ENCODE measurements at places on chromosomes 5 and 9.

- no peak for DNase-seq
These were observed 175.9 kb downstream of the ENC1 start for GRCh38 chr5:74464512-74465209.

DNA sequence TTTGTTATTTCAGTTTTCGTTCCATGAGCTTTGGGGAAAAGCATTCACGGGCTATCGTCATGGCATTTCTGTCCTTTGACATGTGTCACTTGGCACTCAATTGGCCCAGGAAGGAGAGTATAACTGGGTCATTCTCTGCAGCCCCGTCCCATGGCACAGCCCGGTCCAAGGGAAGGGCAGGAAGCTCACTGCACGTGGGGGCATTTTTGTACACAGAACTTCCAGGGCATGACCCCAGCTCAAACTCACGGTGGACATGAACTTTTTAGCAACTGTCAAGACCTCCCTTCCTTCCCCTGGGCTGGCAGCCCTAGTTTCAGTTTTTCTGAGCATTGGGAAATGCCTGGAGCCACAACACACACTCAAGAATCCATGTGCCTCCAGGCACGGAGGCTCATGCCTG lies 161.6 kb upstream of the PANK3 start:
- DNase-seq, result no peak

DNA sequence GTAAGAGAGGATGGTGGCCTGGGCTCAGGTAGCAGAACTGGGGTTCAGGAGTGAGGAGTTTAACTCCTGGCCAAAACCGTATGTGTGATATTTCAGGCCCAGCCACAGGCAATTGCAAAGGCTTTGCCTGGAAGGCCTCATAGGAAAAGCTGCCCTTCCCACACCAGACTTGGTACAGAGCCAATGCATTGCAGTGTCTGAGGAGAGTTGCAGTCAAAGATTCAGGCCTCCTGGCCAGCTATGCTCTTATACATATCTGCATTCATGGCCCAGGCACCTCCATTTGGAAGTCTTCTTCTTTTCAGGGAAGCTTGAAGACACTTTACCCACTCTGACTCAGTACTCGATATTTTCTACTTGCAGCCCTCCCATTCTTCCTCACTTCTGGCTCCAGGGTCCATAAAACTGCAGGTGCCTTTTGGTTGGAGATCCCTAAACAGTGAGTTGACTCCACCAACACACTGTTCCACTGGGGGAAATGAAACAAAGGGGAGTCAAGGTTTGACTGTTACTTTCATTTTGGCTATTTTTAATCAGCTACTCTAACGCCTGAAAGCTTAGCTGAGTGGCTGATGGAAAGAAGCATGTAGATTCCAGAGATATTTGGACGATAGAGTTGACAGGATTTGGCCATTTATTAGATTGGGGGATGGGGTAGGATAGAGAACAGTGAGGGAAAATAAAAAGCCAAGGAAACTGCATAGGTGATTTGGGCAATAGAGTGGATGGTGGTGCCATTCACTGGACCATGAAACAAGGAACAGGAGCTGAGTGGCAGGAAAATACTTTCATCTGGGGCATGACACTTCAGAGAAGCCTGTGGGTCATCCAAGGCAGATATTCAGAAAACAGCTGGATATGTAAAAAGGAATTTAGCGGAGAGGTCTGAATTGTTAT lies 30.6 kb upstream of the IL33 start:
- no peak for DNase-seq

DNA sequence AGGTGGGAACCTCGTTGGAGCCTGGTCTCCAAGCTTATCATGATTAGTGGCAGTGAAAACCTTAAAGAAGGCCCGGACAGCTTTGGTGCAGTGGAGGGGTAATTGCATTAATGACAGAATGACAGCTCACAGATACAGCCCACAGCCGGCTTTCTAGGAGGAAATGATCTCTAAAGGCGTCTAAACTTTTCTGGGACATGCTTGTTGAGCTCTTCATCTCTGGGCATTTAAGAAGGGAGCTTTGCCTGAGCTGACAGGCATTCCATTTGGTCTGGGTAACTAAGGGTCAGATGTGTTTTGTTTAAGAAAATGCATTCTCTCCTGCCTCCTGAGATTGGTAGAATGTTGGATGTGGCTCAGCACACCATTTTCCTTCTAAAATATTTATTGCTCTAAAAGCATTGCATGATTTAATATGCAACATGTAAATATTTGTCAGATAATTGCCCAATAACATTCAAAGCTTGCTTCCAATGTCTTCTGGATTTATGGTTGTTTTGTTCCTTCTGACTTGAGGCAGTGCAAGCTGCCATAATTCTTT lies 4.0 kb downstream of the ANKRD33B start:
- no peak for DNase-seq

DNA sequence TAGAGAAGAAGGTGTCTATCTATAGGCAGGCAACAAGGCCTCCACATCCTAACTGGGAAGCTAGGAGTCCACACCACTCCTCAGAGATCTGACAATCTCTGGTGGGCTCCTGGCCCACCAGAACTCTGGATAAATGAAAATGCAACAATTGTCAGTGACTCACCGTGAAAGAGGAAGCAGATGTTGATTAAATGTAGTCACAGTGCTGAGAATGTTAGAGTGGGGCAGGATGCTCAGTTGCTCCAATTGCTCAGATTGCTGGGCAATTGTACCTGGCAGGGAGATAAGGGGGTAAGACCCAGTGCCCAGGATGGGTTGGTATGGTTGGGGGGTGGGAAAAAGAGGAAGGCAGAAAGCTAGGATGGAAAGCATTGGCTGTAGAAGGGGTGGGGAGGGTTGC lies 4.3 kb downstream of the CCL19 start:
- no peak for DNase-seq

DNA sequence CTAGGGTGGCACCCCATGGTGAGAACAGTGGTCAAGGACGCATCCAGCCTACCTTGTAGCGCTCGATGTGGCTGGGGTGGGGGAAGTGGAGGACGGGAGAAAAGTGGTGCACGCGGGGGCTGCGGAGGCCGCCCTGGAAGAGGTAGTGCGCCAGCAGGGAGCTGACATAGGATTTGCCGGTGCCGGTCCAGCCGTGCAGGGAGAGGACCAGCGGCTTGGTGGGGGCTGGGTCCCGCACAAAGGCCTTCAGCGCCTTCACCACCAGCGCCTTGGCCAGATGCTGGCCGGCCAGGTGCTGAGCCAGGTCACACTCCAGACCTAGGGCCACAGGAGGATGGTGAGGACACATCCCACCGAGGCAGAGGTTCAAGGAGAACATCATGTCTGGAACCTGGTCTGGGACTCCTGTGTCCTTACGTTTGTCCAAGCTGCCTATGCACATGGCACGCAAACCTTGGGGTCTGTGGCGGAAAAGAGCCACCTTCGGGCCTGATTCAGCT lies 797 bp downstream of the TOR2A start:
- no peak for DNase-seq

DNA sequence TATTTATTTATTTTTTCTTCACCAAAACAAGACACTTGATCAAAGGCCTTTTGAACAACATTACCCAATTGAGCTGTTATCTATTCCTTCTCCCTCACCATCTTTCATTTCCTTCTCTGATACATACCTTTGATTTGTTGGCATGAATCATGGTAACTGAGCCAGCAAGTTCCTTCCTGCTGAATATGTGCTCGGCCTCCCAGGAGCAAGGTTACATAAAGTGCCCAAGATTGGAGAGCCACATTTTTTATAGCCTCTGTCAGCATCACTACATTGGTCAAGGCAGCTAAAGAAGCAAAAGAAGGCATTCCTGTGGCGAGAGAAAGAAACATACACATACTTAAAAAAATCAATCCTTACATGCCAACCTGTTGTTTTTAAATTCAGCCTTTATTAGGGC lies 369.6 kb downstream of the CYLC2 start:
- DNase-seq, result no peak

- no peak for DNase-seq
These were observed 92.6 kb upstream of the TRIM32 start for GRCh38 chr9:116594547-116594946.

GRCh38 chr9:106958955-106959657 lies 96.1 kb downstream of the ZNF462 start:
- no peak for DNase-seq

DNA sequence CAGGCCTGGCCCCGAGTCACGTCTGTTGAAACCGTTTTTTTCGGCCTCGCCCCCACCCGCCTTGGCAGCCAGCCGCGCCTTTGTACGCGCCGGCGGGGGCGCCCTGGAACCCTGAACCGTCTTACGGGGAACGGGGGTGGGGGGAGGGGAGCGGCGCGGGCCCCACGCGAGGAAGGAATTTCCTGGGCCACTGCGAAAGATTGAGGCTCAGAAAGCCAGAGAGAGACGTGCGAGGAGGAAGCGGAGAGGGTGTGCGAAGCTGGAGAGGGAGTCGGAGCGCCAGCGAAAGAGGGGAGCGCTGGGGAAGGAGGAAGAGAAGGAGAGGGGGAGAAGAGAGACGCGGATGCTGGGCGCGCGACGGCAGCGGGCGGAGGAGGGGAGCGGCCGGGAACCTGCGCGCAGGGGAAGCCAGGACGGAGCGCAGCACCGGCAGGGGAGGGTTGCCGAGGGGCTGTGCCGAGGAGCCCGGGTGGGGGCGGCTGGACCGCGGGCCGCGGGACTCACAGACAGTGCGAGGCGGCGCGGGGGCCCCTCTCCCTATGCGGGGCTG lies 4.6 kb upstream of the PRDM12 start:
- DNase-seq, result no peak

- no peak for DNase-seq
These were observed 6.0 kb upstream of the BOD1 start for GRCh38 chr5:173622183-173623047.

DNA sequence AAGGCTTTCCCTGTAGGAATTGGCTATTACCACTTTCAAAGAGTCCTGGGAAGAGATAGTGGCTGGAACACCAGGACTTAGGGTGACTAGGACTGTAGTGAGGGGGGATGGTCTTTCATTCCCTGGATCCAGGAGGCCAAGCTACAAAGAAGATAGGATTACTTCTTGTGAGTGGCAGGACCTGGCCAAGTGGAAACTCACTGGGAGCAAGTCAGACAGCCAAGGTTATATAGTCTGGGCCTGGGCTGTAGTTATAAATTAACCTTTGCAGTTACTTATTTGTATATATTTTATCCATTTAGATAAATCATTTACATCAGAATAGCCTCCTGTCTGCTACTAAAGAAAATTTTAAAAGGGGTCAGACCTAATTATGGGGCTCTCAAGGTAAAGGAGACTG lies 124.3 kb downstream of the TLR4 start:
- no peak for DNase-seq

- DNase-seq, result no peak
These were observed 11.9 kb upstream of the LPCAT1 start for GRCh38 chr5:1535646-1536045.

DNA sequence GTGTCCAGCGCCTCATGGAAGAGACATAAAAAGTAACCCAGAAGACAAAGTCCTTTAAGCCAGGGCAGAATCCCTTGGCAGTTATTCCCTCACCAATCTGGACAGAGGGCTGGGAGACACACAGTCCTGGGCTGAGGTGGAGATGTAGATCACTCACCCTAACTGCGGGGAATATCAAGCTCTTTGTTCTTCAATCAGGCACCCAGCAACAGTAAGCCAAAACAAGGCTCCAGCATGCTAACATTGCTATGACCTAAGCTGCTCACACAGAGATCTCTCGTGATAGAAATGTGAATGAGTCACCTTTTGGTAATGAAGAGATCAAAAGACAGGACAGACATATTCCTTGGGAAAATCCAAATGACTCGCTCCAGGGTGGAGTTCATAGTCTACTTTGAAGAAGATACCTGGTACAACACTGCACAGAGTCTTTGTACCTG lies 101.3 kb downstream of the FBN2 start:
- no peak for DNase-seq

DNA sequence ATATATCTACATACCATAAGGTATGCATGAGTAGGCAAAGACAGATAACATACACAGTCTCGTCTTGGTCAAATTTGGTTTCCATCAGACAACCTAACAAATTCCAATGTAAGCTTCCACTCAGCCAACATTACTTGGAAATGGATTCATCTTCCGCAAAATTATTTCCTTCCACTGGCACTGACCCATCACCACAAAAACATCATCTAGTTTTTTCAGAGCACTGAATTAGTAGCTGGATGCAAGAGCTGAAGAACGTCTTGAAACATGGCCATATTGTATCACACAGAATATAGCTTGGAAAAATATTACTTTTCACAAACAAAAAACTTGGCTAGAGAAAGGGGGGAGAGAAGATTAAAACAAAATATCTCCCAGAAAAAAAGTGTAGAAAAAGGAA lies 73.5 kb downstream of the EFNA5 start:
- no peak for DNase-seq

DNA sequence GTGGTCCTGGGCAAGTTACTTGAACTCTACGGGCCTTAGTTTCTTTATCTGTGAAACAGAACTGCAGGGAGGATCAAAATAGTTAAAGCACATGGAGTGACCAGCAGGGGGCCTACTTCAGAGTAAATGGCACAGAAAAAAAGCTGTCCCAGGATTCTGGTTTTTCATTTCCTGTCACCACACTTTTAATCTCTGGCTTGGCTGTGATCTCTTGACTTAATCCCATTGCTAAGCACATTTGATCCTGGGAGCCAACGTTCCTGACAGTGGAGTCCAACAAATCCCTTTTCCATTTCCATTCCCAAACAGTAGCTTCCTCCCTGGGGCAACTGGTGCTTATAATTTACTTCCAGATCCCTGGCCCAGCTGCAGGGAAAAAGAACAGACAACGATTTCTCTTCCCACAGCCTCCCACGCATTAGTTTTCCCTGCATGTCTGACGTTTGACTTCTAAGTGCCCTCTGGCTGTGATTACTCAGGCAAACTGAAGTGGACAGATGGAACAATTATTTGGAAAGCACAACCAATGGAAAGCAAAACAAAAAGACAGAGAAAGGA lies 136.5 kb upstream of the STK32A start:
- no peak for DNase-seq

GRCh38 chr5:107134931-107135330 lies 535.8 kb downstream of the EFNA5 start:
- no peak for DNase-seq

DNA sequence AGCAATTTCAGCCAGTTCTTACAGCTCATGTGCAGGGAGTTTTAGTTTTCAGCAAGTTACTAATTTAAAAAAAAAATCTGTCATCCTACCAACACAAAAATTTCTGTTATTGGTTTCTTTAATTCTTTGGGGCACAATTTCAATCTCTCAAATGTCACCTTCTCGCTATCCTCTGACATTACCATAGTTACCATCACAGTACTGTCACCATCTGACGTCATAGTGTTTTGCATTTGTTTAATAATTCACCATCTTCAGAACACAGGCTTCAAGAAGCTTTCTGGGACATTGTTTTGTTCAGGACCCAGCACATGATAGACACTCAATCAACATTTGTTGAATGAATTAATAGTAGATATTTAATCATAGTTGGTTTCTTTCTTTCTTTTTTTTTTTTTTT lies 155.1 kb downstream of the PDZD2 start:
- DNase-seq, result no peak

DNA sequence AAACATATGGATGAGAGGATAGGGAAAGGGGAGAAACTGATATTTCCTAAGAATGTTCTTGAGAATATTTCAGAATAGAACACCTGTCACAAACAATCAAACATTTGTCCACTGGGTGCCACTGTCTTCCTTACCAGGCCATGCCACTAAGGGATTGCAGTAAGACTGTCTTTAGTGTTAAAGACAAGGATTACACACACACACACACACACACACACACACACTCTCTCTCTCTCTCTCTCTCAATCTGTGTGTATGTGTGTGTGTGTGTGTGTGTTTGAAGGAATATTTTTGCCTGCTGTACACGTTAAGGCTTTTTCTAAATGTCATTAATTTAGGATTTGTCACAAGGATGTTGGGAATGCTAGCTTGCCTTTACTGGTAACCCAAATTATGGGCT lies 54.4 kb downstream of the CCDC192 start:
- DNase-seq, result no peak

- no peak for DNase-seq
These were observed 119.8 kb upstream of the TBC1D2 start for GRCh38 chr9:98375138-98375726.

- DNase-seq, result no peak
These were observed 13.0 kb downstream of the CD74 start for GRCh38 chr5:150399524-150400211.

Measured in stimulated activated CD4-positive, alpha-beta T cell treated with anti-CD3 and anti-CD28 coated beads, Interleukin-15, amount 100 ng/mL, for 1 hour (primary cell).